Naive thymus-derived CD4-positive, alpha-beta T cell (primary cell): ENCODE measurements at places on chromosomes 7 and 10. TPM values are rescaled to one million over a fixed set of nuclear protein-coding genes. Genes with fewer than 3 reads are reported as not detected.
A peak's percentile ranks its signal among the peaks of the same experiment; 100 is the strongest.

NACAD gene
- polyA plus RNA-seq = not detected

DNA sequence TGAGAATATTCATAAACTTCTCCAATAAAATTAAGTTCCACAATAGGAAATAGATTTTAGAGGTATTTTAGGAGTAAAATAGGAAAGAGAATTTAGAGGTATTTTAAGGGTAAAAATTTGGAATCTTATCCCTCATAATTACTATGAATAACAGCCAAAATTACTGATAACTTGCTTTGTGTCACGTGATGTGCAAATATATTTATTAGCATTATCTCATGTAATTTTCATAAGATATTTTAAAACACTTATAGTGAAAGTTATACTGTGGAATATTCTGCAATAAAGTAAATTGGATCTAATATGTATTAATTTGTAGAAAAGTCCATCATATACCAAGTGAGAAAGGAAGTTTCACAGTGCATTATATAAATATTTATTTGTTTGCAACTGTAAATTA lies 64.2 kb upstream of the VWDE start:
- DNase-seq = no peak

MSMB gene
- polyA plus RNA-seq = not detected

GATA3 gene
- polyA plus RNA-seq = 30.9 TPM

GRCh38 chr10:101221963-101222531 lies 7.2 kb downstream of the LBX1 start:
- DNase-seq = no peak

BLNK gene
- polyA plus RNA-seq = 0.17 TPM

GRCh38 chr7:145696071-145696470 lies 420.5 kb upstream of the CNTNAP2 start:
- DNase-seq = no peak

GRCh38 chr7:131007439-131008330 lies 273.7 kb upstream of the KLF14 start:
- DNase-seq = peak; percentile 51

GRCh38 chr10:127886371-127887051 lies 6.2 kb downstream of the CLRN3 start:
- DNase-seq = no peak
